NCI-H1048 (cell line): ENCODE measurements at places on chromosomes 5 and 9.

GRCh38 chr9:10704720-10705119 is 91.9 kb upstream of the PTPRD start:
- no peak for DNase-seq

GRCh38 chr9:121376214-121376830 is 6.3 kb upstream of the STOM start:
- DNase-seq, result no peak

DNA sequence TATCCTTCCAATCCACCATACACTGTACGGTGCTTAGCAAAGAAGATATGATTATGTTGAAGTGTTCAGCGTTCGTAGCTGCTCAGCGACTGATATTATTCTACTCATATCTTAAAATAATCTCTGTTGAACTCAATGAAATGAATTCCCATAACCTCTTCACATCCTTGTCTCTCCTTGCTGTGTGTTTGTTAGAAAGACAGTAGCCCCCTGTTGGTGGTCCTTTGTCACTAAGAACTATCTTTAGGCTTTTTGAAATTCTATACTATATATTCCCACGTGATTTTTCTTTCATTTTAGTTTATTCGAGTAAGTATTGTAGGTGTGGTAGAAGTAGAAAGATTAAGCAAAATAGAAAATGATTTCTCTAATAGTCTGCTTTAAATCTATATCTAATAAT is 762.8 kb upstream of the WWC1 start:
- DNase-seq, result no peak

DNA sequence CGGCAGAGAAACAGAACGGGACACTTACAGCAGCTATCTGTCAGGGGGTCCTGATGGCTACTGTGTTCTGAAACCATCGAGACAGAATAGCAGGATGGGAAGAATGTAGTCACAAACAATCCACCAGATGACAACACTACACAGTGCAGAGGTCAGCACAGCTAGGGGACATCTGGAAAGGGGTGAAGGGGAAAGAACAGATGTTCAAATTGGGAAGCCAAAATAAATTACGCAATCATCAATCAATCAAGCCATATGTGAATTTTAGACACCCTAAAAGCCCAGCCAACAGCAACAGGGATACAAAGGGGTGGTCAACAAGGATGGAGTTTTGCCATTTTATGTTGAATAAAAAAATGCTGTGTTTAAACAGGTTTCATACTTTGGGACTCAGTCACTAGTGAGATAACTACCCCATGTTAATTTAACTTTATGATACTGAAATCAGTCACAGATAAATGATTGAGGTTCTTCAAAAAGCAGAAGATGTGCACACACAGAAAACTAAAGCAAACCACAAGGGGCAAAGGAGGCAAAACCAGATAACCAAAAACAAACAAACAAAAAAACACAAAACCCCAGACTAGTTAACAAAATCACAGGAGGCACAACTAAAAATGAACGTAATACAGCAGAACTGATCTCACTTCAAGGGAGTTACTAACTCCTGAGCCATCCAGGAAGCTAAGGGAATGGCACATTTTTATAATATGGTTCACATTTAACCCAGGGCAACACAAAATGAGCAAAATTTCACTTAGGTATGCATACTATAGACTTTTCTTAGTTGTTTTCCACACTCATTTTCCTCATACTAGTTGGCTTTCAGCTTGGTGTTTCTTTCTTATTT is 65.9 kb downstream of the HABP4 start:
- DNase-seq, result no peak

- DNase-seq, result peak; percentile 84
Measured at GRCh38 chr9:3525836-3526164, at the start of gene RFX3. Gene RFX3, minus strand, starts transcription at chr9:3526001. Its CDS starts 130,413 bp downstream, at chr9:3395588.

GRCh38 chr9:126412905-126413304 is 86.3 kb downstream of the MVB12B start:
- no peak for DNase-seq

DNA sequence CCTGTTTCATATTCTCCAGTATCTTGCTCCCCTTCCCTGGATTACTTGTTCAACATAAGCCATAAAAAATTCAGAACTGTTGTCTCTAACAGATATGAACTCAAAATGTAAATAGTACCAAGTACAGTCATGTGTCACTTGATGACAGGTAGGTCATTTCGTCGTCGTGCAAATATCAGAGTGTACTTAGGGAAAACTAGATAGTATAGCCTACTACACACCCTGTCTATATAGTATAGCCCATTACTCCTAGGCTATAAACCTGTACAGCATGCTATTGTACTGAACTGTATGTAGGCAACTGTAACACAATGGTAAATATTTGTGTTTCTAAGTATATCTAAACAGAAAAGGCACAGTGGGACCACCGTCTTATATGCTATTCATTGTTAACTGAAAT is 39.1 kb downstream of the SMIM15 start:
- DNase-seq, result no peak

- DNase-seq, result no peak
Measured at GRCh38 chr9:35522187-35522586, 32.3 kb downstream of the RUSC2 start.

GRCh38 chr5:142857405-142857804 is 87.2 kb downstream of the ARHGAP26 start:
- DNase-seq, result no peak

DNA sequence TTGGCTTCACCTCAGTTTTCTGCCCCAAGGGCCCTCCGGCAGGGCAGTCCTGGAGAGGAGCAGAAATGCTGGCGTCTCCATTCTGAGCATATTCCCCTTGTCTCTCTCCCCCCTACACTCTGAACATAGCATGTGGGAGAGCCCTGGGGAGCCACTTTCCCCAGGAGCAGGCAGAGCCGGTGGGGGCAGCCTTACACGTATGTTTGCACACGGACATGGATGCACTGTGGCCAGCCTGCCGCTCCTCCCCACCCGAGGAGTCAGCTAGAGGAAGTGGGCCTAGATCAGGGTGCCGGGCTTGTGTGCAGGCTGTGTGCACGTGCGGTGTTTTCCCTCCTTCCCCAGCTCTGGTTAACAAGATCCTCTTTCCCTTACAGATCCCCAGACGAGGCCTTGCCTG is 25.4 kb upstream of the POMT1 start:
- no peak for DNase-seq

DNA sequence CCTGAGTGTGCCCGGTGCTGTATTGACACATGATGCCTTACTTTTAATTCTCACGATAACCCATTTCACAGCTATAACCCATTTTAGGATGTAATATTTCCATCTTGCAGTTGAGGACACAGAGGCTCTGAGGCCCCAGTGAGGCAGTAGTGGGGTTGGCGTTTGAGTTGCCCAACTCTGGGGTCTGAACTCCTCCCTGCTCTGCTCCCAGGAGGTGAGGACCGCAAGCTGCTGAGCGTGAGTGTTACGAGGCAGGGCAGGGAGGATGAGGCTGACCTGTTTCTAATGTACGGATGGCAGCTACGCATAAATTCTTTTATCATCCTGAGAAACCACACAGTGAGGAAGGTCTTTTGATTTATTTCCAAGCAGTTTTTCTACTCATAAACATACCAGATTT is 11.4 kb downstream of the LRRC8A start:
- DNase-seq, result no peak

DNA sequence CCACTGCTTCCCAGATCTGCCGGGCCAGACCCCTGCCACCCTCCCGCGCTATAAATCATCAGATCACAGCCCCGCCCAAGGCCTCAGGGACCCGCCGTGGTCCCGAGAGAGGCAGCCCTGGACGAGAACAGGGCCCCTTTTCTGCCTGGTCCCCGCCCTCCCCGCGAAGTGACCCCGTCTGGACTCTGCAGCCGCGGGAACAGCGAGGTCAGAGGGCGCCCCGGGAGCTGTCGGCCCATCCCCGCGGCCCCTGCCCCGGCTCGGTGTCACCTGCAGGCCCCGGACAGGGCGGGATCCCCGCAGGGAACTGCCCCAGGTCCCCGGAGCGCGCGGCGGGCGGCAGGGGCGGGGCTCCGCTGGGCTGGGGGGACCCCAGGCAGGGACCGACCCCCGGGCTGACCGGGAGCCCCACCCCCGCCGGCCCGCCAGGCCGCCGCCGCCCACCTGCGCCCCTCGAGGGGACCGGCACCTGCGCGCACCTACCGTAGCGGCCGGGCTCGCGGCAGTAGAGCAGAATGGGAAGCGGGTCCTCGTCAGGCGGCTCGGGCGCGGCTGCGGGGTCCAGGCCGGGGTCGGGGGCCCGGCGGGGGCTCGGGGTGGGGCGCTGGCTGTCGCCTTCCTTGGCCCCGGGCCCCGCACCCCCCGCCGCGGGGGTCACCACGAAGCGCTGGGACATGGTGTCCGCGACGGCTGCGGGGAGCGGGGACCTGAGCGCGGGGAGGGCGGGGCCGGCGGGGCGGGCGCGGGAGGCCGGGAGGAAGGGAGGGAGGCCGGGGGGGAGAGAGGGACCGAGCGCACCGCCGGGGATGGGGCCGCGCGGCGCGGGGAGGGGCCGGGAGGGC is 43.5 kb upstream of the SLC12A7 start:
- no peak for DNase-seq

DNA sequence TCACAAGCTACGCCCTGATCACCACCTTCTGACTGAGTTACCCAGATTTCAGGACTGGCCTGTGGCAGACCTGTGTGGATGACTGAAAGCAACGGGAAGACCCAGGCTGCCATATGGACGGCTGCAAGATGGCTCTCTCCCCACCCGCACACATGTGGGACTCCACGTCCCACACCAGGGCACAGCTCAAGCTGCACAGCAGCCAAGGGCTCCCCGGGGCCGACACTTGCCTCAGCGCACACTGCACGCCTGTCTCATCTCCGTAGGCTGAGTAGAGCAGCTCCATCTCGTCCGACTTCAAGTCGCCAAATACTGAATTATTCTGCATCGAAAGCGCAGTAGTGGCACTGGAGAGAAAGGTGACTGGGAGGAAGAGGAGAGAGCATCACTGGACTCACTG is 14.5 kb downstream of the BRD9 start:
- no peak for DNase-seq

DNA sequence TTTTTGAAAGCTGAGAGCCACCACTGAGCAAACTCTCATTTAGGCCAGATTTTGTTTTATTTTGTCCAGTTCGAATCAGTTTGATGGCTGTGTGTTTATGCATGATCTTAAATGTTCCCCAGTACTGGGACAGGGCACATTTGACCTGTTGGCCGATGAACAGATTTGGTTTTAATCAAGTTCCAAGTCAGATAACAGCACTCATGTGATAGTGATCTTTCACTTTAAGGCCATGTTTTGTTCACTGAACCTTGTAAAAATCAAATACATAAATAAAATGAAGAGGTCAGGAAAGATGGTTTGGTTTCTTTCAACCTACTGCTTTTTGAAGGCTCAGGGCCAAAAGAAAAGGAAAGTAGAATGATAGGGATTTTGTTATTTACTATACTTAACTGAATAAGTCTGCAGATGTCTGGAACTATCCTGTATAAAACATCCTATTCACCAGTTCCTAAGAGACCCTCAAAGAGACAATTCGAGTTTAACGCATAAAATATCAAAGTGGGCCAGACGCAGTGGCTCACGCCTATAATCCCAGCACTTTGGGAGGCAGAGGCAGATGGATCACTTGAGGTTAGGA is 77.2 kb downstream of the PGM5 start:
- no peak for DNase-seq

- DNase-seq, result no peak
Measured at GRCh38 chr9:14692470-14693250, 572 bp downstream of the ZDHHC21 start.

- no peak for DNase-seq
Measured at GRCh38 chr9:135339378-135339973, 140.1 kb upstream of the PPP1R26 start.
